ENCODE measurements at places on chromosomes 5 and 9.
A peak's percentile ranks its signal among the peaks of the same experiment; 100 is the strongest.

- DNase-seq = no peak
Measured at GRCh38 chr5:9344751-9345240, 201.1 kb downstream of the SEMA5A start.

- no peak for DNase-seq
Measured at GRCh38 chr9:121861501-121862180, 210.2 kb downstream of the DAB2IP start.

DNA sequence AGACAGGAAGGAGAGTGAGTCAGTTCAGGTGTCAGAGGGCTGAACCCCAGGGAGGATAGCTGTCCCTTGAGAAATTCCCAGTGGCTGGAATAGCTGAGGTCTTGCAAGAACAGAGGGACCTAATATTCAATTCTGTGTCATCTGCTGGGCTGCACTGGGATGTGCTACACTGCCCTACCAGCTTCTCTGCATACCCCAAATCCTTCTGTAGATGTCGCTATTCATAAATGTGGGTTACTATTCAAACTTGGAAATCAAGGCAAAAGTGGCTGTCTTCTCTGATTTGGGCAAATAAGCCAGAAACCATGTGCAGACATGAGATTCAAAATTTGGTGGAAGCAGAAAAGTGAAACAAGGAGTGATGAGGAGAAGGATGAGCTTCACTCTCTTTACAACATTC, 16.3 kb downstream of the TNFSF8 start:
- DNase-seq = no peak

- no peak for DNase-seq
Measured at GRCh38 chr5:150009671-150010387, 9.3 kb downstream of the HMGXB3 start.

GRCh38 chr9:7636309-7636708, 163.3 kb downstream of the DMAC1 start:
- DNase-seq = no peak

DNA sequence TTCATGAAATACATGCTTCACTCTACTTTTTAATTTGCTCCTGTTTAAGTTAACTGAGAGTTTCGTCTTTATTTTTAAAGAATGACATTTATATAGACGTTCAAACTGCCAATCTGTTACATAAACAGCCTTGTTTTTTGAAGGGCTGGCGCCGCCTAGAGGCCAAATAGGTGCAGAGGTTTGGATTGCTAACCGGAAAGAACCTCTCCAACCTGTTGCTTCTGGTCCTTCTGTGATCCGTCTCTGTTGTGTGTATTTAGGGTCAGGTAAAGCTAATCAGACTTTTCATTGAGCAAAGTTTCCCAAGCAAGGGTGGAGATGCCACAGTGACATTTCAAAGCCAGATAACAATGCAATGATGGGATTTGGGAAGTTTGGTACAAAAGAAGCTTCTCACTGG, 39.5 kb upstream of the GLIS3 start:
- peak; percentile 80 for DNase-seq

All from activated T-cell treated with anti-CD3 and anti-CD28 coated beads, Interleukin-2, amount 50 U/mL, for 4 hours (primary cell).